ENCODE measurements at places on chromosomes 16 and 17.

GRCh38 chr16:85301231-85301630 lies 189.0 kb upstream of the CIBAR2 start:
- DNase-seq, result no peak

- DNase-seq, result no peak
These were observed 157.7 kb downstream of the CCDC182 start for GRCh38 chr17:57587193-57587969.

GRCh38 chr17:82232322-82232820 lies 3.5 kb downstream of the SLC16A3 start:
- no peak for DNase-seq

GRCh38 chr16:70395345-70395901 lies 43.5 kb downstream of the ST3GAL2 start:
- DNase-seq, result no peak

- DNase-seq, result no peak
These were observed 23.6 kb downstream of the BAHCC1 start for GRCh38 chr17:81418710-81419318.

GRCh38 chr17:60077226-60077625 lies 1.5 kb downstream of the HEATR6 start:
- DNase-seq, result no peak

DNA sequence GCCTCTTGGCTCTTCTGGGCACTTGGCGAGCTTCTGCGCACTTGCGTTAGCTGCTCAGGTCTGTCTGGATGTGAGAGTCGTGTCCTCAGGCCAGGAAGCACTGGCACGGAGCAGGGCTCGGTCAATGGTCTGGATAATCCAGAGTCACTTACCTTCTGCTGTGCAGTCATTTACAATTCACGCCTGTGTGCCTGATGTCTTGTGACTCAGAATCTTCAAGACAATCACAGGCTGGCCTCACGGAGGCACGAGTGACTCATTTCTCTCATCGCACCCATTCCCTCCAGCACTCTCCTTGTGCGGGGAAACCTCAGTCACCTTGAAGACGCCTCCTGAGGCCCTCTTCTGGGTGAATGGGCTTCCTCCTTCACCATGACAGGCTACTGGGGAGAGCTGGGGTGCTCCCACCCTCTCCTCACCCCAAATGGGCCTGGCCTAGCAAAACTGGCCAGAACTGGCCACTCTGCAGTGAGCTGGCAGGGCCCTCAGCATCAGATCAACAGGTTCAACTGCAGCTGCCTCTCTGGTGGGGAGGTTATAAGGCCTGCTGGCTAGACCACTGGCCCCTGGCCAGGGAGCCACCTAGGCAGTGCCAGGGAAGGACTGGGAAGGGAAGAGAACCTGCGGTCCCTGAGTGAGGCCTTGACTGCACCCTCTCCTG lies 1.9 kb upstream of the CAPN15 start:
- DNase-seq, result no peak

GRCh38 chr16:56288019-56288418 lies 96.7 kb downstream of the GNAO1 start:
- no peak for DNase-seq

GRCh38 chr17:17355426-17355825 lies 52.3 kb downstream of the NT5M start:
- DNase-seq, result no peak

GRCh38 chr16:55447231-55447630 lies 31.8 kb upstream of the MMP2 start:
- DNase-seq, result no peak

DNA sequence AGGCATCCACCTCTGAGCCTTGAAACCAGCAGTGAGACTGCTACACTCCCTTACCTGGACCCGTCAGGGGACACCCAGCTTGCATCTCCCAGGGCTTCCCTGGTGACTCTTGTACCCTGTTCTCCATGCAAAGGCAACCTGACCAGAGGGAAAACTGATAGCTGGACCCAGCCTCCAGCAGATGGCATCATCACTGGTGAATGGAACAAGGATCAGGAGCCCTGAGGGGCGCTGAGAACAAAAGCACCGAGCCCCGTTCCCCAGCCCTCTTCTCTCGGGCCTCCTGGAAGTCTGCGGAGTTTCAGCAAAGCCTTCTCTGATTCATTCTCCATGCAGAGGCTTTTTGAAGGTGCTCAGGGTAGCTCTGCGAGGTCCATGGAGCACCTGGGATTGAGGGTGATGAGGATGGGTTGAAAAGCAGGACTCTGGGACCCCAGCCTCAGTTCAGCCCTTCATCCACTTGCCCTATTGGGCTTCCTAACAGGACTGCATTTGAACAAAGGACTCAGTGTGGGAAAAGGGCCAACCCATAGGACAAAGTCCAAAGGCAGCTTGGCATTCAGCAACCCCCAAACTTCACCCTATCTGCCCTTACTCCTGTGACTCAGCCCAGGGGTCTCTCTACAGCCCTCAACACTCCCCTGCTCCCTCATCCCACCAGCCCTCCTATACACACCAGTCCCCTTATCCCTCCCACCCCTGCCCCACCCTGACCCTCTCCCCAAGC lies 45.0 kb upstream of the LHX1 start:
- no peak for DNase-seq

GRCh38 chr16:31453255-31454204 lies 5.8 kb upstream of the ARMC5 start:
- no peak for DNase-seq

- DNase-seq, result no peak
These were observed 269.8 kb downstream of the C16orf95 start for GRCh38 chr16:87047221-87048037.

GRCh38 chr16:80480664-80481063 lies 60.1 kb upstream of the DYNLRB2 start:
- no peak for DNase-seq

DNA sequence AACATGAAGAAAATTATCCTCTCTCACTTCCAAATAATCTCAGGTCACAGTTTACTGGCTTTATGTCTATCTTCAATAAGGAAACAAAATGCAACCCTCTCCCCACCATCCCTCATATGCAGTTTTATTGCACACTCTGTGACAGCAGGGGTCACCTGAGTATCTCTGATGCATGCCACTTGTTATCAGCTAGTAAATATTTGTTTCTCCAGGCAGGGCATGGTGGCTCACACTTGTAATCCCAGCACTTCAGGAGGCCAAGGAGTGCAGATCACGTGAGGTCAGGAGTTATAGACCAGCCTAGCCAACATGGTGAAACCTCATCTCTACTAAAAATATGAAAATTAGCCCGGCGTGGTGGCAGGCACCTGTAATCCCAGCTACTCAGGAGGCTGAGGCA lies 61.1 kb downstream of the ADAMTS18 start:
- no peak for DNase-seq

DNA sequence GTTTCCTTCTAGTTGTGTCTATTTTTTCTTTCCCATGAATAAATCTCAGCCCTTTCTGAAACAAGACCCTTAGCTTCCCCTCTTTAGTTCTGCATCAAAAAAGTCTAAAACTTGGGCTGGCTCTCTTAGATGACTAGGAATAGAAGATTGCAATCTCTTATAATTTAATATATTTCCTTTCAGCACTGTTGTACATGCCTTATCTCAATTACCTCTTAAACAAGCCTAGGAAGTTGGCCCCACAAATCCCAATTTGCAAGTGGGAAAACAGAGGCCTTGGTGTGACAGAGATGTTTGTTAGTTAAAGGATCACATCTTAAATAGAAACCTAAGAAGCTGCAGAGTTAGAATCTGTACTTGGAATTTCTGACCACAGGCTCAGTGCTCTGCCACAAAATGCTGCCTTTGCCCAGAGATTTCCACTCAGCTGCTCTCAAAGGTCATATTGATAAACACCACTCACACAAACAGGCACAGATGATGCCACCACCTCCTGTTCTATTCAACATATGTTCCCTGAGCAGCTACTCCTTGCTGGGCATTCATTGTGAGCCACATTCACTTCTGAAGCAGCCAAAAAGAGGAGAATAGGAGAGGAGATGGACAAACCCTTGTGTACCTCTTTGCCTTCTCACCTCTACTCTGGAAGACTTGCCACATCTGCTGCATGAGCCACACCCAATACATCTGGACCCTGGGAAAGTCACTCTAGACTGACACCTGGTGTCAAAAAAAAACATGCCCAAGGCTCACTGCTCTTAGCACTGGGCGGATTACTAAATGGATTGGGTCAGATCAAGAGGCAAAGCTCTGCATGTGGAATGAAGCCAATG lies 5.5 kb downstream of the CCDC182 start:
- no peak for DNase-seq

DNA sequence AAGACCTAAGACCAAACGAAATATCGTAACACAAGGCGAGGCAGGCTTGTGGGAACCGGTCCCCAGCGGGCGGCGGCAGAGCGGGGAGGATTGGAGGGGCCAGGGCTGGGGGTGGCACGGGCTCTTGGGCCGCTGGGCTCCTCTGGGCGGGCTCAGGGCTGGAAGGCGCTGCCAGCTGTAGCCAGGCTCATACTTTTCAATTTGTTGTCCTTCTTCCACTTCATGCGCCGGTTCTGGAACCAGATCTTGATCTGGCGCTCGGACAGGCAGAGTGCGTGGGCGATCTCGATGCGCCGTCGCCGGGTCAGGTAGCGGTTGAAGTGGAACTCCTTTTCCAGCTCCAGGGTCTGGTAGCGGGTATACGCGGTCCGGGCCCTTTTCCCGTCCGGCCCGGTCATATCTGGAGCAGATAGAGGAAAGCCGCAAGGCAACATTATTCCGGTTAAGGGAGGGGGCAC lies 1.5 kb downstream of the HOXB5 start:
- DNase-seq, result no peak

- DNase-seq, result no peak
These were observed 19.3 kb downstream of the SOCS1 start for GRCh38 chr16:11236461-11237254.

GRCh38 chr16:54936201-54936978 lies 5.7 kb downstream of the IRX5 start:
- DNase-seq, result no peak

DNA sequence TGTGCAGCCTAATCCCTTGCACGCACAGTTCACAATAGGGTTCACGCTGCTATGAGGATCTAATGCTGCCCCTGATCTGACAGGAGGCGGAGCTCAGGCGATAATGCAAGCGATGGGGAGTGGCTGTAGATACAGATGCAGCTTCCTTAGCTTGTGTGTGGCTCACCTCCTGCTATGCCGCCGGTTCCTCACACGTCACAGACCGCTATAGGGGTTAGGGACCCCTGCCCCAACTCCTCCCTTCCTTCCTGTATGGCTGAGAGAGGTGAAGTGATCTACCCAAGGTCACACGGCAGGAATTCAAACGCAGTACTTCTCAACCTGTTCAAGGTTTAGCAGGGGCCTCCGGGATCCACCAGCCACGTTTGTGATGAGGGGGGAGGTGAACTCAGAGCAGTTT lies 13.4 kb upstream of the PLLP start:
- DNase-seq, result no peak

DNA sequence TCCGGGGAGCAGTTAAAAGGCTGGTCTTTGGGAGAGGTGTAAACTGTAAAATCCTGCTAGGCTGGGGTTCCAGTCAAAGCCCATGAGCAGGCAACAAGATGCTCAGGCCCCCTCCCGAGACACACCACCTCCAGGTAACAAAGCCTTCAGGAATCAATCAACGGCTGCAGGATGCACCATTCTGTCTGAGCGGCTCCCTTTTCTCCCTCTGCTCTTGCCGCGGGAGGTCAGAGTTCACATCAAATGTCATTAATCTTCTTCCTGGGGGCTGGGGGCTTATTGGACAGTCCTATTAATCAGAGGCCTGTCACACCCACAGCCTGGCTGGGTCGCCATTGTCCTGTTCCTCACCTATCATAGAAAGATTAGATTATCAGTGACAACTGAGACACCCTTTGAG lies 11.9 kb upstream of the CCDC182 start:
- no peak for DNase-seq

- no peak for DNase-seq
These were observed 11.1 kb upstream of the SLC5A11 start for GRCh38 chr16:24834459-24835335.

DNA sequence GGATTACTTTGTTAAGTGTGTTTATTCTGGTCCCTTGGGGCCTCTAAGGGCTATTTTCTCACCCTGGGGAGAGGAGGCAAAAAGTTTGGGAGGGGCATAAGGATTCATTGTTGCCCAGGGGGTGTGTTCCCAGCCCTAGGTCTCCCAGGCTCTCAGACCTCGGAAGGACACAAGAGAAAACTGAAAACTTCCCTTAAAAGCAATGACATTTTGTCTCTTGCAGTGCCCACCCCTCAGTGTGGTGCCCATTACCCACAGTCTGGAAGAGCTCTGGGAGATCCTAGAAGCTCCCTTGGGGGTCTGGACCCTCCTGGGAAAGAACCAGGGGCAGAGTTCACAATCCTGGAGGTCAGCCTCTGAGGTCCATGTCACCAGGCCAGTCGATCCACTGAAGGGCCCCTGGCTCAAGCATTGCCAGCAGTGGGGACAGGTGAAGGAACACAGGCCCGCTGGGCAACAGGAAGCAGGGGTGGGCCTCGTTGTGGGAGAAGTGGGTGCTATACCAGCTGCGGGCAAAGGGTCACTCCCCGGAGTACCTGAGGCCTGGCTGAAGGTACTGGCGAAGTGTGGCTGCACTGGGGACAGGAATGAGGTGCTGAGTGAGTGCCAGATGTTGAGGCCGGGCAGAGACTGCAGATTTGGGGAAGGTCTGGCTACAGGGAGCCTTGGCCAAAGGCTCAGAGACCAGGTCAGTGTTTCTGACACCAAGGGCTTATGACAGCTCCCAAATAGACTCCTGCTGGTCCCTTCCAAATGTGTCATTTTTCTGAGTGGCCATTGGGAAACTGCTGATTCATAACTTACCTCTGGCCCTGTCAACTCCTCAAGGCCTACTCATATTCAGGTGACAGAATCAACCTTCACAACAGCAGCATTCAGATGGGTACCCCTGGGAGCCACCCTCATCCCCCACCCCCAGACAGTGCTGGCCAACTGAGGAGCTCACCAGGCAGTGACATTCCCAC lies 4.6 kb upstream of the ZNF747 start:
- DNase-seq, result no peak

DNA sequence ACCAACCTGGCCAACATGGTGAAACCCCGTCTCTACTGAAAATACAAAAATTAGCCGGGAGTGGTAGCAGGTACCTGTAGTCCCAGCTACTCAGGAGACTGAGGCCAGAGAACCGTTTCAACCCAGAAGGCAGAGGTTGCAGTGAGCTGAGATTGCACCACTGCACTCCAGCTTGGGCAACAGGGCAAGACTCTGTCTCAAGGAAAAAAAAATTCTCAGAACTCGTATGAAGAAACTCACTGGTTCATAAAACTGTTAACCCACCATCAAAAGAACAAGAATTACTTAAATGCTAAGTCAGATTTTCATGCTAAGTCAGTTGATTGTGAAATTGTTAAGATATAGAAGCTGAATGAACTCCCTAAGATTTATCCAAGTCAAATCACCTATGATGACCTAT lies 31.3 kb downstream of the SLC39A11 start:
- no peak for DNase-seq

- DNase-seq, result no peak
These were observed 63.6 kb downstream of the OTOA start for GRCh38 chr16:21727344-21727743.

- DNase-seq, result no peak
These were observed 338 bp upstream of the RPL19 start for GRCh38 chr17:39199820-39200069.

GRCh38 chr16:28283798-28284577 lies 8.3 kb upstream of the SBK1 start:
- no peak for DNase-seq
